Kidney capillary endothelial cell (primary cell): ENCODE measurements at places on chromosomes 5 and 9.

DNA sequence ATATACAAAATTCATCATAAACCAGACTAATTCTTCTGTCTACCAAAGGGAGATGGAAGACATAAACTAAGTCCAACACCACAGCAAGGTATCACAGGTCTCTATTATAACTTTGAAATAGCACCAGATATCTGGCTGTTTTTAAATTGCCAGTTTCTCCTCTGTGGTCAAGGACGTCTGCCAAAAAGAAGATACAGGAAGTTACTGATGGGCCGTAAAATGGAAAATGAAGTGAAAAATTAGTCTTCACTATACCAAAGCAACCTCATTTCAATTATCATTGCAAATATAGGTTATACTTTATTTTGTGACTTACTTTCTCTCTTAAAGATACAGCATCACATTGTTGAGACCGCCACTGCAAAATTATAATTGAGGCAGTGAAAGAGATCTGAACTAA lies 225.5 kb downstream of the NDUFS4 start:
- no peak for DNase-seq

- peak; percentile 60 for DNase-seq
Observed at GRCh38 chr9:4375424-4376200, 75.7 kb upstream of the GLIS3 start.

GRCh38 chr5:101929628-101930027 lies 366.5 kb downstream of the SLCO4C1 start:
- DNase-seq = no peak

DNA sequence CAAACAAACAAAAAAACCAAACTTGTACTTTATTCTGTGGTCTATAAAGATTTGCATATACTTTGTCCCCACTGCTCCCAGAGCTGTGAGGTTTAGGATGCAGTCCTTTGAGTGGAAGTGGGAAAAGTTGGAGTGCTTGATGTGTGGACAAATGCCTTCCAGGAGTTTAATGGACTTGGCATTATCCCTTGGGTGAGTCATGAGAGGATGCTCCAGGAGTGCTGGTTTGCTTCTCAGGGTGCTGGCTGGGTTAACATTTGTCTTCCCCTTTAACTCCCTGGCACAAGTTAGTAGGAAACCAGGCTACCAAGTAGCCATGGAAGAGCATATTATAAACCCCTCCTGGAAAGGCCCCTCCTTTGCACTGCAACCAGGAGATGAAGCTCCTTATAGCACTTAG lies 417.4 kb upstream of the RIOK2 start:
- no peak for DNase-seq

GRCh38 chr9:135552698-135553171 lies 6.8 kb downstream of the OBP2A start:
- no peak for DNase-seq

DNA sequence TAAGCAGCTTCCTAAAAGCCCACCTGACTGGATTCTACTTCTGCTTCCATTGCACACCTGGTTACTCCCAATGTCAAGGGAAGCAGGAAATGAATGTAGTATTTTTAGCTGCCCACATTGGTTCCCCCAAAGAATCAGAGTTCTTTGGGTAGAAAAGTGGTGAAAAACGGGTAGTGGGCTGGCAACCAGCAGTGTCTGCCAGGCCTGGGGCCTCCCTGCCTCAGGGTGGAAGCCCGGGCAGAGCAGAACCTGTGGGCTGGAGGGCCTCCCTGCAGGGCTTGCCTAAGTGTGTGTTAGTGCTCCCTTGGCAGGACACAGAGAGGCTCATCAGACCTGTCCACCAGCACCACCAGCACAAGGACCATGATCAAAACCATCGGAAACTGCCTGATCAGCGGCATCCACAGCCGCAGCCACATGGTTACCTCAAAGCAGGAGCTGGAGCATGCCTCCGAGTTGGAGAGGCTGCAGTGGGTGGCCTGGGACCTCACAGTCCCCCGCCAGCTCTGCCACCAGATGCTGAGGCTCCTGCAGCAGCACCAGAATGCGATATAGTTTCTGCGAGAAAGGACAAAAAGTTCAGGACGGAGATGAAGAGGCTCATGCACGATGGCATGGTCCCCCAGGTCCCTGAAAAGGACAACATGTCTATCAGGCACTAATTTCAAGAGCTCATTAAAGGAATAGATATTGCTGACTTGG lies 72.2 kb downstream of the PTPDC1 start:
- DNase-seq = no peak

GRCh38 chr5:44245935-44246334 lies 143.3 kb downstream of the FGF10 start:
- no peak for DNase-seq

GRCh38 chr9:127803507-127804352 lies 1.0 kb downstream of the FPGS start:
- DNase-seq = no peak

DNA sequence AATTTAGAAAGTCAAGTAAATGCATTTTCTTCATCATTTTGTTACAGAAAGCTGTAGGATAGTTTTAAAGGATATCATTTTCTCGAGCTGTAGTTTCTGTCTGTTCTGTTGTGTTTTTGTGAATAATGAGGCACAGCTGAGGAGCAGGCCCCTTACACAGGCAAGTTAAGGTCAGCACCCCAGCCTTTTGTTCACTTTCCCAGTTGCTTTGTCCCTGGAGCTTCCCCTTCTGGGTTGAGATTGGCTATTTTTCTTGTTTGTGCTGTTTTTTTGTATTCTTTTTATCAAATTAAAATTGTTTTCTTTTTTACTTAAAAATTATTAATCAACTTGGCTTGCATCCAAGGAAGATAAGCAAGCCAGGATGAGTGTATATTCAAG lies 213.8 kb upstream of the ACTBL2 start:
- DNase-seq = no peak

DNA sequence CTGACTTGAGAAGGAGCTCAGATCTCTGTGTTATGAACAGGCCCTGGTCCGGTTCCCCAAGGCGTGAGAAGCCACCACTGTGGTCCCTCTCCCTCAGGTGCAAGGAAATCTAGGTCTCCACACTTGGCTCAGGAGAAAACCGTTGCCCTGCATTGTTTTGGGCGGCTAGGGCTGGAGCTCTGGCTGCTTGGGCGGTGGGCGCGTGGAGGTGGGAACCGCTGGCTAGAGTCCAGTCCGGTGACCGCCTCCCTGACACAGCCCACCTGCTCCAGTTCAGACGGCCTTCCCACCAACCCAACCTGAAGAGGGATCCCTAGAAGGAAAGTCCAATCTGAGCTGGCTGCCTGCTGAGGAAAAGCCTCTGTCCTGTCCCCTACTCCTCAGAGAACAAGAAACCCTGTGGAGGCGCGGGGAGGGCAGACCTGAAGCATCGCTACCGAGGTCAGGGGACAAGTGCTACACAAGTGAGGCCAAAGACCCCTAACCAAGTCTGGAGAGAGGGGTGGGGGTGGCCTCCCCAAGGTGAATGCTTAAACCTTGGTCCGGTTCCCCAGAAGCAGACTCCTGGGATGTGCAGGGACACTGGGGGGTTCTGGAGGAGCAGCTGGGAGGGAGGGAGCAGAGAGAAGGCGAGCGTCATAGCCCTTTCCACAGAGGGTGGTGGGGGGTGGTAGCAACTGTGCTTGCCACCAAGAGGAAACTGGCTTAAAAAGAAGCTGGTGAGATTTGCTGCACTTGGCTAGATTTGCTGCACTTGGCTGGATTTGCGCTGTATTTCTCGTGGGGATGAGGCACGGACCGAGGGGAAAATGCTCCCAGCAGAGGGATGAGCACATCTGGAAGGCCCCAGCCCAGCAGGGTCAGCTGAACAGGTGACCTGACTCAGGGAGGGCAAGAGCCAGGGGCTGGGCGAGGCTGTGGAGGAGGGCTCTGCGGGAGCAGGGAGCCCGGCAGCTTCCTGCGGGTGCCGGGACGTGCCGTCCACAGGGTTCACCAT lies 65.2 kb downstream of the RAPGEF1 start:
- no peak for DNase-seq

GRCh38 chr5:28463728-28464127 lies 1425.3 kb upstream of the CDH9 start:
- no peak for DNase-seq

- DNase-seq = no peak
Observed at GRCh38 chr9:111873901-111874300, 22.7 kb upstream of the UGCG start.

GRCh38 chr9:96344458-96345180 lies 38.9 kb downstream of the SLC35D2 start:
- DNase-seq = peak; percentile 93

GRCh38 chr9:93468763-93469456 lies 15.5 kb upstream of the FAM120AOS start:
- DNase-seq = no peak

DNA sequence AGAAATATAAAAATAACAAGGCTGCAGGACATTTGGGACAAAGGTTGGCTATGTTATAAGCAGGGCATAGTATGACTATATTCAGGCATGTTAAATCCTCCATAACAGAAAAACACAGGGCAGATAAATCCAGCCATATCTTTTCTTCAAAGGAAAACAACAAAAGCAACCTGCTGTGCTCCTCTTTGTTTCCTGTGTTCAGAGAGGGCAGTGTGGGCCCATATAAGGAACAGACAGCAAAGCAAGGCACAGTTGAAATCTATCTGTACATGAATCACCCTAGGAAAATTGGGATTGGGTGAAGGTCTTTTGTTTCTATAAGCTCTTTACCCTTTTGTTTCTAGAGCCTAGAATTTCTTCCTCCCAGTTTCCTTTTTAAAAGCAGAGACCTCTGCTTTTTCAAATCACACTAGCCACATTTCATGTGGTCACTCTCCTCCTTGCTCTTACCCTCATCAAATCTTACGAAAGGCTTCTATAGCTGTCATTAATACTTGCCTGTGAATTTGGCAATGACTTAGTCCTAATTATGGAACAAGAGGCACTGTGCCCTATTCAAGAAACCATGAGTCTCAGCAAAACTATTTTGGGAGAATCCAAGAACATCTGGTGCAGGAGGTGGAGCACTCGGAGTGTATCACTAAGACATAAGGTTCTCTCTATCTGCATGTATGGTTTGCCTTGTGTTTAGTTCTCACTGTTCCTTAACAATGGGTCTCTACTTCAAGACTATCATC lies 1.8 kb downstream of the GZMA start:
- DNase-seq = no peak

- no peak for DNase-seq
Observed at GRCh38 chr9:24793787-24794186, 248.1 kb upstream of the IZUMO3 start.

- DNase-seq = no peak
Observed at GRCh38 chr5:172274951-172275753, 8.4 kb downstream of the UBTD2 start.

DNA sequence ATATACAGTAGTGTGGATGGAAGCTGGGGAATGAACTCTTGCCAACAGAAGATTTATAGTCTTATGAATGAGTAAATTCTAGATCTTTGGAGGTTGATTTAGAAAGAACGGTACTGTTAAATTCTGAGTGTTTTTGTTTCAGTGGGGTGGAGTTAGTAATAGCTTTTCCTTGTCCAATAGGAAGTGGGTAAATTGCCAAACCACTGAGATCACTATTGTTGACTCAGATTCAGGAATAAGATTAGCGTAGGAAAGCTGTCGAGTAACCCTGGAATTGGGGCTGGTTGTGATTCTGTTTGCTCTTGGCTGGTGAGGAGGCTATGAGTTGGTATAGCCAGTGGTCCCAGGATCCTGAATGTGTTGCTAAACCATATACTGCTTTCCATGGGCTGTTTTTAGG lies 155.6 kb downstream of the ARHGAP26 start:
- DNase-seq = no peak

DNA sequence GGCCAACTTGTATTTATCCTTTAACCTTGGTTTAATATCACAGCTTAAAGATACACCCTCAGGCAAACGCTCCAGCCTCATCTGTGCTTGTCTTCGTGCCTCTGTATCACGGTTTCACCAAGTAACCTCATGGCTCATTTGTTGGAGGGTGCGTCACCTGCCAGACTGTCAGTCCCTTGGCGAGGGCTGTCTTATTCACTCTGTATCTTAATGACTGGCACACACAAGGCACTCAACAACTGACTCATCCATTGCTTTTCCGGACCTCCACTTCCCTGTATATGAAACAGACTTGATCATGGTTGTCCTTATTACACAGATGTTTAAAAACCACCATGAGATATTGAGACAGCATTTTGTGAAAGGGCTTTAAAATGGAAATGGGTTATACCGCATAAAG lies 28.0 kb downstream of the LCP2 start:
- no peak for DNase-seq

DNA sequence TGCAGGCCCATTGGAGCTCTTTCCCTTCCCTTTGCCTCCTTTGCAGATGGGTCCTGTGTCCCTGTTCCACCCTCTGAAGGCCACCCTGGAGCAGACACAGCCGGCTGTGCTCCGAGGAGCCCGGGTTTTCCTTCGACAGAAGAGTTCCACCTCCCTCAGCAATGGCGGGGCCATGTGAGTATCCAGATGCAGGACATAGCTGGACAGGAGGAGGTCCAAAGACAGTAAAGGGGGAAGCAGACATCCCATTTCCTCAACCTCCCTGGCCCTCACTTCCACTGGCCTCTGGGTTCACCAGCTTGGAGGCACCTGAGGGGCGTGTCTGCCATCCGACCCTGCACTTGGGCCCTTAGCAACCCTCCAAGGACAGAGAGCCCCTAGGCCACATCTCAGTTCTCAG lies 237.9 kb downstream of the CACNA1B start:
- DNase-seq = no peak
